MM.1S (cell line): ENCODE measurements at places on chromosomes 13 and 19.

- DNase-seq = peak; percentile 92
Observed at GRCh38 chr19:6516659-6517291, 14.1 kb upstream of the TNFSF9 start.

DNA sequence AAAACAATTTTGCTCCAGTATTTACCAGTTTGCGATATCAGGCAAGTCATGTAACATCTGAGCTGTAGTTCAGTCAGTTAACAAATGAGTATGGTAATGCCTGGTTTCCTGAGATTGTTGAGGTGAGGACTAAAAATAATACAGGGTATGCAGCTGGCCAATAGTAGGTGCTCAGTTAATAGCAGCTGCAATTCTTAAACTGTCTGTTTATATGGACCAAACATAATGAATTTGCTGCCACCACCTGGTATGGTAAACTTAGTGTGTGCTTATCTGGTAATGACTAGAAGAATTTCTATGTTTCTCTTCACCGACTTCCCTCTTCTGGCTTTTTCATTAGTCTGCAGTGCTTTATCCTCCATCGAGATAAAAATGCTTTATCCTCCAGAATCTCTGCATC is 9.1 kb downstream of the ZMYM2 start:
- DNase-seq = peak; percentile 77

- no peak for DNase-seq
Observed at GRCh38 chr19:32352241-32352630, 6.8 kb downstream of the ZNF507 start.

- no peak for DNase-seq
Observed at GRCh38 chr13:20332361-20333096, 100.4 kb upstream of the GJB6 start.

DNA sequence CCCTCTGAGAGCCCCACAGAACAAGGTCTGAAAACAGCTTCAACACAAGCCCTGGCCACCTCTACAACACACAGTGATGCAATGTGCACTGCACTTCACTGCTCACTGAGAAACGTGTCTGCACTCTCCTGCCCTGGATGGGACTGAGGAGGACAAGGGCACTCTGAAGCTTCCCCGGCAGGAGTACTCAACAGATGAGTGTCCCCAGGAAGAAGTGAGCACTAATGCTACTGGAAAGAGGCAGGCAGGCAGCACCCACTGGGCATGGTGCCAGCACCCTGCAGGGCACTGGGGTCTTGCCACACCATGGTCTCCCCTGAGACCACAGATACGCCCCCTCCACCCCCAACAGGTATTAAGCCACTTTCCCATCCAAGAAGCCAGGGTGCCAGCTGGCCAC is 17.7 kb upstream of the SLC35E1 start:
- no peak for DNase-seq

DNA sequence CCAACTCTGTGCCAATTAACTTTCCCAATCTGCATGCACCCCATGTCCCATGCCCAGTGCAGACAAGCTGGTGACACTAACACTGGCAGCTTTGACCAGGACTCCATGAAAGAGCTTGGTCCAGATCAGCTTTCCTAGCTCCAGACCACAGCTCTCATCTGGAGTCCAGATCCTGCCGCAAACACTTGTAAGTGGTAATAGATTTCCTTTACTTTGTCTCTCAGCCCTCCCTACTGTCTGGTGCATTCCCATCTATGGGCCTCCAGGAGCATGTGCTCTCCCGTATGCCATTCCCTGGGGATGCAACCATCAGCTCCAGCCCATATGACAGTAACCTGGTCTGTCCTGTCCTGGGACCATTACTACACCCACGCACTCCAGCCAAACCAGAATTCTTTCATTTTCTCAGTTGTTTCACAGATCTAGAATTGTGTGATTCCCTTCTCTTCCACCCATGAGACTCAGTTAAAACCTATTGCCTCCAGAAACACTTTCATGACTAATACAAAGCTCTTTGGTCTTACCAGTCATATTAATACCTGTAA is 4.9 kb upstream of the STARD13 start:
- DNase-seq = no peak

DNA sequence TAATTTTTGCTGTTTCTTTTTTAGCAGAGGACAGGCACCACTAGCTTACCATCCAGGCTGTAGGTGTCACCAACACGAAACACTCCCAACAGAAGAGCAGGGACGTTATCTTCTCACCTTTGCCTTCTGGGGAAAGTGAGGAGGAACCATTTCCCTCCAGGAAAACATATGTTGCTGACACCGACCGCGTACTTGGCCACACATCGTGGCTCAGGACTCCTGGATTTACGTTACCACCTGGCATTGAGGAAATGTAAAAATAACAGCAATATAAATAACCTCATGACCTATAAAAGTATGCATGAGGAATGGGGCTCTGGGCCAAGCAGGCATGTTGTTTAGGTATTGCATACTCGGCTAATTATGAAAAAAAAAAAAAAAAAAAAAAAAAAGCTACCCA is 525.1 kb downstream of the MYO16 start:
- no peak for DNase-seq

DNA sequence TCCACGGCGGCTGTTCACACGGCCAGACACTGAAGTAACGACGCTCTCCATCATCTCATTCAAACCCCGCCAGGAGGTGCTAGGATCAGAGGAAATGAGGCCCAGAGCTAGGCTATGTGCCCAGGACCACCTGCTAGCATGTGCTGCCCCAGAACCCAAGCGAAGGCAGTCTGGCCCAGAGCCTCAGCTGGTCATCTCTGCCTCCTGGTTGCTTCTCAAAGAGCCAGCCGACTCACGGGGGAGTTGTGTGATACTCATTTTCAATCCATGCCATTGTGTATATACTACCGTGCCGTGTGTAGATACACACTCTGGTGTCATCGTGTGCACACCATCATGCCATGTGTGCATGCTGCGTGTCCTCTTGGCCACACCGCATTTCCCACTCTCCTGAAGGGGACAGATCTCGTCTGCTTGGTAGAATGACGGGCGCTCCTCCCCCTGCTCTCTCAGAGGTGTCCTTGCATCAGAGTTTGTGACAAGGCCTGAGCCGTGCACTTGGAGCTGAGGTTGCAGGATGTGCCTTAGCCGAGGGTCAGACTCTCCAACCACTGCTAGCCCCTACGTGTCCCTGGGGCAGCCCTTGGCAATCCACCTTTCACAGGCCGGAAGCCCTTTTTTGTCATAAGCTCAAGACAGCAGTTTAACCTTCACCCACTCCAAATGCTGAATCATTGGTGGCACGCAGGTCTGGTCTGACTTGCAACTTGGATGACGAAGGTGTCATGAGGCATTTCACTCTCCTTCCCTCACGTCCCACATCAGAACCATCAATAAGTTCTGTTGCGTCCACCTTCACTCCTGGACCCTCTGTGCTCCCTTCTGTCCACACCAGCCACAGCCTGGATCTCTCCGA is 130.4 kb downstream of the CRYL1 start:
- no peak for DNase-seq

- no peak for DNase-seq
Observed at GRCh38 chr13:32041429-32041828, 9.9 kb downstream of the FRY start.

- no peak for DNase-seq
Observed at GRCh38 chr13:95073747-95074311, 227.4 kb downstream of the ABCC4 start.

GRCh38 chr13:112328936-112329335 is 47.2 kb upstream of the SPACA7 start:
- DNase-seq = no peak

DNA sequence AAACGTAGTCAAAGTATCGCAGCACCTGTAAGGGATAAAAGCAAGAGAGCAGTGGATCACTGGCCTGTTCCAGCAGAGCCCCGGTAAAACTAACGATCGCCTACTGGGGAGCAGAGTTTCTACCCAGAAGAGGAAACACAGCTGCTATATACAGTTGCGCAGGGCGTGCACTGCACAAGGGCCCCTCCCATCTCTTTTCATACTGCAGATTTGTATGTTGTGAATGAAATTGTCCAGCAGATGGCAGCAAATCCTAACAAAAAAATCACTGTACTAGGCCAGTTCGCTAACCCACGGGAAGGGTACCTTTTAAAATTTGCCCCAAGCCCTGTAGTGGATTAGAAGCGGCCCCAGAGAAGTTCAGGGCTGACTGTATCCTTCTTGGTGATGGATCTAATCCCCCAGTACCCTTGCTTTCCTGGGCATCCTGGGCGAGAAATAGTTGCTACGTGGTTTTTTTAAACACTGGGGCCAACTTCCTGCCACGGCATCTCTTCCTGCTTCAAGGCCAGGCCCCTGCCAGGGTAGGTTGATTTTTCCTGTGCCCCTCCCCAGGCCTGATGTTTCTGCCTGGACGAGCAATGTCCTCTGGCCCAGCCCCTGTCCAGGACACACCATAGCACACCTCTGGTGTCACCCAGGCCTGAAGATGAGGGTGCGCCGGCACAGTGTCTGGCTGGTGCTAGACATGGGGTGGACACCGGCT is 127.0 kb downstream of the IER2 start:
- peak; percentile 78 for DNase-seq

- DNase-seq = no peak
Observed at GRCh38 chr13:75947448-75947847, 311.3 kb downstream of the LMO7 start.

GRCh38 chr13:48636550-48636949 is 17.2 kb upstream of the CYSLTR2 start:
- peak; percentile 67 for DNase-seq

DNA sequence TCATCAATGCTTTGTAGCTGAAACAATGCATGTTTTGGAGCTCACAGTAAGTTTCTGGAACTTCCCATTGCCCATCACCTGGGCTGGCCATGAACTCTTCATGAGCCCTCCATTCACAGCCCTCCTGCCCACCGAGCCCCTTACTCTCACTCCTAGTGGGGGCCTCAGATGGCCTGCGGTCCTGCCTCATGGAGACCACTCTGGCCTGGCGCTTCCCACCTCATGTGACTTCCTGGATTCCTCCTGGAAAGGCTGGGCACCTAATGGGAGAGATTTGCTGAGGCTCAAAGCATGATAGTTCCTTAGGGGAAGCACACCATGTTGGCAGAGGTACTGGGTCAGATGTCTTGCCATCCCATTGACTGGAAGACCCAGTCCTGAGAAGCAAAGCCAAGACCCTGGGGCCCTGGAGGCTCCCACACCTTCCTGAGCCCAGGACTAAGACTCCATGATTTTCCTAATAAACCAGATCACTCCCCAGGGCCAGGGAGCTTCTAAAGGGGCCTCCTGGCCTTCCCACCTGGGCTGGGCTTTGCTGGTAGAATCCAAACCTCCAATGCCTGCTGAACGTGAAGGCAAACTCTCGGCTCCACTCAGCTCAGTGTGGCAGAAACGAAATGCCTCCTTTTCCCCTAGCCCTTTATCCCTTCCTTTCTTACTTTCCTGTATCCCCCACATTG is 49.4 kb upstream of the ZNF536 start:
- no peak for DNase-seq

GRCh38 chr13:35219021-35219420 is 257.5 kb downstream of the MAB21L1 start:
- DNase-seq = no peak

GRCh38 chr19:4399812-4400134 is 574 bp downstream of the SH3GL1 start:
- DNase-seq = no peak

DNA sequence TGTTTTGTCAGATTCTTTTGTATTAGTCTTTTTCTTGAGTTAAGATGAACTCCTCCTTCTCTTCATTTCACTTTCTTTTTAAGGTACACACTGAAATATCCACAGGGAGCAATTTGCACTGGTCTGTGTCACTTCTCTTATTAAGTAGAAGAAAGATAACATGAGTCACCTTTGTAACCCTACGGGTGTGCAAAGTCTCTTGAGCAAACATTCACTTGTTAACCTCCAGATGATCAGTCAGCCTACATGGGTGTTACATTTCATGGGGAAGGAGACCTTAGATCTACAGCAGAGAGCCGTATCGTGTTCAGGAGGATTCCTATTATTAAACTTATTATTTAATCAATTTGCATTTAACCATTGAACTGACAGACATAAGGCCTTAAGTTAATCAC is 5.1 kb downstream of the ZNF507 start:
- no peak for DNase-seq

DNA sequence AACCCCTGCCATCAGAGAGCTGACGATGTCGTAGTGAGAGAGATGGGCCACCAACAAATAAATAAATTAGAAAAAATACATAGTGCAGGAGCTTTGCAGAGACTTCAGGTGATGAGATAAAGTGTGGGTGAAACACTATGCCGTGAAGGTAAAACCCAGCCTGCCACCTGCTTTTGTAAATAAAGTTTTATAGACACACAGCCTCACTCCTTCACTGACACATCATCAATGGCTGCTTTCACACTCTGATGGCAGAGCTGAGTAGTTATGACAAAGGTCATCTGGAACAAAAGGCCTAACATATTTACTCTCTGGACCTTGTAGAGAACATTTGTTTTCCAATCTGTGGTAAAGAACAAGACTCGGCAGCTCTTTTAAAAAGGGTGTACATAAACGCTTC is 45.0 kb downstream of the MBD3L2B start:
- DNase-seq = no peak

DNA sequence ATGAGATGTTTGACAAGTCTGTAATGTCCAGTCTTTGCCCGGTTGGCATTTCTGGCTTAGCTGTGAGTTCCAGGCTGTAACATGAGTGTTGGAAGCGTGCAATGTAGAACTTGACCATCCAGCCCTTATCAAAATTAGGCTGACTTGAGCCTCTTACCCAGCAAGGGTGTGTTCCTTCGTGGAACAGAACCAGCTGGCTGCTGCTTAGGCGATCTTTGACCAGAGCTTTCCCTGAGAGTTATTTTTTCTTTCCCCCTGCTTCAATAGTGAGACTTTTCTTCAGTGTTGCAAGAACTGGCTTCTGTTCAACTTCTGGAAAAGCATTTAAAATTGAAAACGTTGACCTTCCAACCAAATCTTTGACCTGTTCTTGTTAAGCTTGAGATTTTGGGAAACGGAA is 6.5 kb downstream of the TNFSF13B start:
- no peak for DNase-seq

DNA sequence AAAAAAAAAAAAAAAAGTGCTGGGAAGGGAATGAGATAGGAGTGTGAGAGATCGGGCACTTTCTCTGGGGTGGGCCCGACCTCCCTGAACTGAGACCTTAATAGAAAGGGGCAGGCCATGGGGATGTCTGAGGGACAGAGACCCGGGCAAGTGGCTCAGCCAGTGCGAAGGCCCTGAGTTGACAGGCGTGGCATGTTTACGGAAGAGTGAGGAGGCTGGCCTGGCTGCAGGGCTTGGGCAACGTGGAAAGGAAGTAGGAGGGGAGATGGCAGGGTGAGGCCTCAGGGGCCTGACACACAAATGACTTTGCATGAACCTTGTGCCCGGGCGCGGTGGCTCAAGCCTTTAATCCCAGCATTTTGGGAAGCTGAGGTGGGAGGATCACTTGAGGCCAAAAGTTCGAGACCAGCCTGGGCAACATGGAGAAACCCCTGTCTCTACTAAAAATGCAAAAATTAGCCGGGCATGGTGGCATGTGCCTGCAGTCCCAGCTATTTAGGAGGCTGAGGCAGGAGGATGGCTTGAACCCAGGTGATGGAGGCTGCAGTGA is 13.9 kb downstream of the FCHO1 start:
- no peak for DNase-seq

DNA sequence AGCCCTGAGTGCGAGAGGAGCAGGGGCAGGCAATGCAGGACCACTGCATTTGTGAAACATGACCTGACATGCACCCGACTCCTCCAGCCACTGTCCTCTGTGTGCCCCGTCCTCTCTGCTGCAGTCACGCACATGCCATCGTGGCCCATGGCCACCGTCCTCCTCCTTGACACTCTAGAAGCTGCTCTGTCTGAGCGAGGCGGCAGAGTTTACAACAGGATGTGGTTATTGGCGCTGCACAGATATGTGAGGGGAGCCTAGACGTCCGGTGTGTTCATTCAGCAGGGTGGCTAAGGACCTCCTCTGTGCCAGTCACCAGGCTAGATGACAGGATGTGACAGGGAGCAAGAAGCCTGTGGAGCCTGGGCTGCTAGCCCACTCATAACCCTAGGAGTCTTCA is 277.8 kb downstream of the FOXO1 start:
- peak; percentile 77 for DNase-seq
